ENCODE measurements at places on chromosomes 11 and 22.

DNA sequence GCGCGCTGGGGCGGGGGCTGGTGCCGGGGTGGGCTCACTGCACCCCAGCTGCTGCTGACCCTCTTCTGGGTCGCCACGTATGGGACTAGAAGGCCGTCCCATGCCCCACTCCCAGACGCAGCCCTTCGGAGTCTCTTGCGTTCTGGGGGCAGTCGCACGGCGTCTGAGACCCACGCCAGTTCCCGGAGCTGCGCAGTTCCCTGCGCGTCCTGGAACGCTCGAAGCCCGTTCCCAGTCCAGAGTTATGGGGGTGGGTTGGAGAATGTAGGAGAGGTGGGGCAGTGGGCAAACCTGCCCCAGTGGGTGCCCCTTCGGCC, 375 bp downstream of the LAYN start:
- no peak for DNase-seq

GRCh38 chr22:23752090-23752691, 1.3 kb upstream of the ZNF70 start:
- DNase-seq = no peak

- DNase-seq = no peak
These were observed 43.8 kb downstream of the CELF1 start for GRCh38 chr11:47509077-47509536.

- DNase-seq = no peak
These were observed 509 bp upstream of the PRRG4 start for GRCh38 chr11:32829157-32829679.

- no peak for DNase-seq
These were observed 16.6 kb downstream of the KCNQ1 start for GRCh38 chr11:2461253-2461955.

Measured in HuH-7 (cell line).